ENCODE measurements at places on chromosomes 12 and 14.

DNA sequence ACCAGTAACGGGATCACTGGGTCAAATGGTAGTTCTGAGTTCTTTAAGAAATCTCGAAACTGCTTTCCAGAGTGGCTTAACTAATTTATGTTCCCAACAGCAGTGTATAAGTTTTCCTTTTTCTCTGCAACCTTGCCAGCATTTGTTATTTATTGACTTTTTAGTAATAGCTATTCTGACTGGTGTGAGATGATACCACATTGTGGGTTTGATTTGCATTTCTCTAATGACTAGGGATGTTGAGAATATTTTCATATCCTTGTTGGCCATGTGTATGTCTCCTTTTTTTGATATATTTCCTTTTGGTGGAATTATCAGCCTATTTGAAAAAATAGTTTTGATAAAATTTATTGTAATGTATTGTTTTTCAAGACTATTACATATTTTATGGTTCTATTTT, 701.2 kb upstream of the FBXO33 start:
- DNase-seq, result no peak

DNA sequence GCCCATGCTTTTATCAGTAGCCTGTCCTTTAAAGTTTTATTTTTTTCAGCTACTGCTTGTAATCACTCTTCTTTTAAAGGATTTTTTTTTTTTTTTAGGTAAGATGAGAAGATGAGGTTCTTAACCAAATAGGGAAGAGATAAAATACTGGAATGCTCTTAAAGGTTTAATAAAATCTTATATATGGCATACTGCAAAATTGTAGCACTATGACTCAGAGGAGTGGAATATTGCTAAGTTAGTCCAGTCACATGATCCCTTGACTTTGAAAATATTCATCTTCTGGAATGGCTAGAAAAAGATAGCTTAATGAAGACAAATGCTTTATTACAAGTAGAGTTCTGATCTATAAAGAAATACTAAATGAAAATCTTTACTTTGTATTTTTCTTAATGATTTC, 116.6 kb downstream of the NAV3 start:
- no peak for DNase-seq

DNA sequence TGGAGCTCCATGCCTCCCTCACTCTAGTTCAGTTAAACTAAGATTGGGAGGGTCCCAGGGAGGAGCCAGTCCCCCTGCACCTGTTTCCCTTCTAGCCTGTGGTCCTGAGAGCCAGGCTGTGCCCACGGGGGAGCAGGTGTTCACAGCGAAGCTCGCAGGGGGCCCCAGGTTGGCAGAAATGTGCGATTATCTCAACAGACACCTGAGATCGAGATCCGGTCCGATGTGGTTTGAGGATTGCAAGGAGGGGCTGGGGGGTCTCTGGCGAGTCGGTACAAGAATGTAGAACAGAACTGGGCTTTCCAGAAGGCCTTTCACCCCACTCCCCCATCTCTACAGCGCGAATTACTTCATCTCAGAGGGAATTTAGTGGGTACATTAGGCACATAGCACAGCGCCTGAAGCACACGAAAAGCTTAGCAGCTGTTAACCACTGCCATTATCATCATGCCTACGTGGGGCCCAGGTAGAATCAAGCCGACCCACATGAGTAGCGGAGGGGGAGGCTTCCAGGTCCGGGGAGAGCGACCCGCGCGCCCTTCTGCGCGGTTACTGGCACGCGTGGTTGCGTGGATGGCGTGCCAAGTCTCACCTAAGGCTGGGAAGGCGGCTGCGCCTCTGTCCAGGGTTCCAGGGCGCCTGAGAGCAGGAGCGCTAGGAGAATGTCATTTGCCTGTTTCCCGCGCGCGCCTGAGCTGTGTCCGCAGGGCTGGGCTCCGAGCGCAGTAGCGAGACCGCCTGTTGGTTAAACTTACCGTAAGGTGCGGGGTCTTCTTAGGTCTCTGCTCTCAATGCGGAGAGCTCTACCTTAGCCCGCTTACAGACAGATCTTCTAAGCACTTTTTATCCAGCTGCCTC, 1539.5 kb upstream of the TMEM132C start:
- DNase-seq, result no peak

GRCh38 chr12:66931091-66931490, 252.2 kb upstream of the GRIP1 start:
- no peak for DNase-seq

- DNase-seq, result no peak
These were observed 343.2 kb downstream of the ZFP36L1 start for GRCh38 chr14:68449561-68450181.

DNA sequence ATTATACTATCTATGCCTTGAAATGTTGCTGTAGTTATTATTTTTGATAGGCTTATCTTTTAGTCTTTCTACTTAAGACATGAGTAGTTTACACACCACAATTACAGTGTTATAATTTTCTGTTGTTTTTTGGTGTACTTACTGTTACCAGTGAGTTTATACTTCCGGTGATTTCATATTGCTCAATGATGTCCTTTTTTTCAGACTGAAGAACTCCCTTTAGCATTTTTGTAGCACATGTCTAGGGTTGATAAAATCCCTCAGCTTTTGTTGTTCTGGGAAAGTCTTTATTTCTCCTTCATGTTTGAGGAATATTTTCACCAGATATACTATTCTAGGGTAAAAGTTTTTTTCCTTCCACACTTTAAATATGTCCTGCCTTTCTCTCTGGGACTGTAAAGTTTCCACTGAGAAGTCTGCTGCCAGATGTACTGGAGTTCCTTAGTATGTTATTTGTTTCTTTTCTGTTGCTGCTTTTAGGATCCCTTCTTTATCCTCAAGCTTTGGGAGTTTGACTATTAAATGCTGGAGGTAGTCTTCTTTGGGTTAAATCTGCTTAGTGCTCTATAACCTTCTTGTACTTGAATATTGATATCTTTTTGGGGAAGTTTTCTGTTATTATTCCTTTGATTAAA, 41.5 kb upstream of the FERMT2 start:
- no peak for DNase-seq

GRCh38 chr14:81519200-81520011, 14.2 kb downstream of the SEL1L start:
- peak; percentile 16 for DNase-seq

GRCh38 chr12:107525719-107526554, 159.7 kb upstream of the PWP1 start:
- no peak for DNase-seq
